ENCODE measurements at places on chromosomes 1 and 21. TPM values are rescaled to one million over a fixed set of nuclear protein-coding genes. Genes with fewer than 3 reads are reported as not detected.

The UTS2 gene
- not detected for polyA plus RNA-seq

The HRNR gene
- 0.20 TPM for polyA plus RNA-seq

The ACTL8 gene
- not detected for polyA plus RNA-seq

The LYPD8 gene
- polyA plus RNA-seq: not detected

The FAM167B gene
- 10.8 TPM for polyA plus RNA-seq

The RGS13 gene
- not detected for polyA plus RNA-seq

Measured in left renal pelvis (tissue), 4 donors.